H4 (cell line): ENCODE measurements at places on chromosomes 5 and 9.
A peak's percentile ranks its signal among the peaks of the same experiment; 100 is the strongest.

DNA sequence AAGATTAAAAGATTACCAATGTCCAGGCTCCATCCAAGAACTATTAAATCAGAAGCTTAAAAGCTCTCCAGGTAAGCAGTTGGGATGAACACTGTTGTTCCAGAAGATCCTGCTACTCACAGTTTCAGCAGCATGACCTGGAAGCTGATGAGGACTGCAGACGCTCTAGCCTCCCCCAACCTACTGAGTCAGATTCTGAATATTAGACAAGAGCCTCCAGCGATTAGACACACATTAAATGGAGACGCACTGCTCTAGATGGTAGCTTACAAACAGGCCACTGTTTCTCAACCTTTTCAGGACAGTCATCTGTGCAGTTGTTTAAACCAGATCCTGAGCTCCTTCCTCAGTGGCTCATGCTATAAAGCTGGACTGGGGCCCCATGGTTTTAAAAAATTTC, 54.3 kb downstream of the MTMR12 start:
- DNase-seq, result no peak

- DNase-seq, result no peak
Observed at GRCh38 chr5:134637116-134637721, 4.6 kb upstream of the SAR1B start.

DNA sequence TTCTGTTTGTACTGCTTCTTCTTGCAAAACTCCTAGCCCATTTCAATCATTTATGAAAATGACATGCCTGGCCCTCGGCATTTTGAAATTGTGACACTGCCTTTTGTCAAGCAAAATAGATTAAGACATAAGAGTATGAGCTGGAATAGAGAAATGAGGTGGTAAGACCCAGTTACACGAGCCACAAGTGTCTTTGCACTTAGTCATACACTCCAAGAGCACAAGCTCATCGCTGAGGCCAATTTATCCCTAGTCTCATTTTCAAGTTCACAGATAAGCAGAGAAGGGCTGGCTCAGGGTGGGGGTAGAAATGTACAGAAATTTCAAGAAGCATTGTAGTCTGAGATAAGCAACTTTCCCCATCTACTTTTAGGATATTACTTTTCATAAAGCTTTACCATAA, 40.6 kb upstream of the MAP1B start:
- peak; percentile 31 for DNase-seq

- DNase-seq, result no peak
Observed at GRCh38 chr5:65434122-65434521, 47.6 kb downstream of the ADAMTS6 start.

GRCh38 chr5:177309351-177310191, 2.1 kb downstream of the MXD3 start:
- DNase-seq, result peak; percentile 92
